ENCODE measurements at places on chromosomes 11 and 22.

- peak; percentile 18 for DNase-seq
Observed at GRCh38 chr11:35911013-35911412, 32.8 kb upstream of the LDLRAD3 start.

DNA sequence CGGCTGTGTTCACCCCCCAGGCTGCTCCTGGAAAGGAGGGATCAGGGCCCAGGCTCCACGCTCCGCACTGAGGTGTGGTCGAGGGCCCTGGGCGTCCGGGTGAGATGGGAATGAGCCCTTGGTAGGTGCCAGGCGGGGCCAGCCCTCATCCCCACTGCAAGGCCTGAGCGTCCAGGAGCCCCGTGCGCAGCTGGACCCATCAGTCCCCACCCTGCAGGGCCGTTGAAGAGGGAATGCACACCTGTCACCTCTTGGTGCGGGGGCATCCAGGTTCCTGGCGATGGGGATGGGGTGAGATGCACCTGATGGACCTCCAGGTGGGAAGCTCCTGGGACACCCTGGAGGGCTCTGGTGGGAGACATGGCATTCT, 72.2 kb downstream of the KCNQ1 start:
- DNase-seq = no peak

DNA sequence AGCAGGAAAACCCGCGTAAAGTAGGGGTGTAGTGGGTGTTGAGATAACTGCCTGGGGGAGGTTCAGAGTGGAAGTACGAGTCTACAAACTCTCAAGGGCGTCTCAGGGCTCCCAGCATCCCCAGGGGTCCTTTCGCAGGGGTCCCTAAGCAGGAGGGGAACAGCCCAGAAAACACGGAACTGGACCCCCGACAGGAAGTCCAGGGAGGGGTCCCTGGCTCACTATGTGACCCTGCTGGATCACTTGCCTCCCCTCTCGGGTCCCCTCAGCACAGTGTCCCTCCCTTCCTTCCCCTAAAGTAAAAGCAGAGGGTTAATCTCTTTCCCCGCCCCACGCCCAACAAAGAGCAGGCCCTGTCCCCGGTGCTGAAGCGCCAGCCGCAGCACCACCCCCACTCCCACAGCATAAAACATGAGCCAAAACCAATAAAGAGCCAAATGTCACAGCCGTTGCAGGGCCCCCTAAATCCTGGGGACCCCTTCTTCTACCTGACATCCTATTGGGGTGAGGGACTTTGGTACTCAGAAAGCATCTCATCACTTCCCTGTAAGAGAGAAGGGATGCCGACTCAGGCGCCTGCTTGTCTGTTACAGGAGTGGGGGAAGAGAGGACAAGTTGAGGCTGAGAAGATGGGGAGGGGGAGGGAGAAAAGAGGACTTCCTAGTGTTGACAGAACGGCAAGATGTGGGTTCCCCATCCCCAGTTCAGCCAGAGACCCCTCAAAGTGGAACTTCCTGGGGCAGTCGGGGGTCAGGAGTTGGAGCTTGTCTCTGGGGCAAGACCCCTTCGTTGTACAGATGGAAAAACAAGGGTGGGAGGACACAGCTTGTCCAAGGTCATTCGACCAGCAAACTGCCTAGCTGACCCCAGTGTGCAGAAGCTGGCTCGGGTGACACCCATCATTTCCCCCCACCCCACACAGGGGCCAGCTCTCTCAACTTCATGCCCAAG, 1.4 kb upstream of the NEFH start:
- DNase-seq = peak; percentile 14

DNA sequence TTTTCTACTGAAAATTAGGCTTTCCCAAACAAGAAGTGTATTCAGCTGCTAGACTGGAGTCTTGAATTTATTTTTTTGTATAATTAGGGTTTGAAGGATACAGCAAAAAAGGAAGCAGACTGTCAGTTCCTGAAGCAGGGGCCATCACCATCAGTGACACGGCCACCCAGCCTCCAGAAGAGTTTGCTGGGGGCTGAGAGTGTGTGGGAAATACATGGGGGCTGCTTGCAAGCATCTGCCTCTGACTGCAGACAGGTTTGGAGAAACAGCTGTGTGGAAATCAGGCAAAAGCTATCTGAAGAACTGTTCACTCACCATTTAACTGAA, 23.0 kb downstream of the FZD4 start:
- no peak for DNase-seq

GRCh38 chr11:1197886-1198560, 24.8 kb upstream of the MUC5B start:
- no peak for DNase-seq

DNA sequence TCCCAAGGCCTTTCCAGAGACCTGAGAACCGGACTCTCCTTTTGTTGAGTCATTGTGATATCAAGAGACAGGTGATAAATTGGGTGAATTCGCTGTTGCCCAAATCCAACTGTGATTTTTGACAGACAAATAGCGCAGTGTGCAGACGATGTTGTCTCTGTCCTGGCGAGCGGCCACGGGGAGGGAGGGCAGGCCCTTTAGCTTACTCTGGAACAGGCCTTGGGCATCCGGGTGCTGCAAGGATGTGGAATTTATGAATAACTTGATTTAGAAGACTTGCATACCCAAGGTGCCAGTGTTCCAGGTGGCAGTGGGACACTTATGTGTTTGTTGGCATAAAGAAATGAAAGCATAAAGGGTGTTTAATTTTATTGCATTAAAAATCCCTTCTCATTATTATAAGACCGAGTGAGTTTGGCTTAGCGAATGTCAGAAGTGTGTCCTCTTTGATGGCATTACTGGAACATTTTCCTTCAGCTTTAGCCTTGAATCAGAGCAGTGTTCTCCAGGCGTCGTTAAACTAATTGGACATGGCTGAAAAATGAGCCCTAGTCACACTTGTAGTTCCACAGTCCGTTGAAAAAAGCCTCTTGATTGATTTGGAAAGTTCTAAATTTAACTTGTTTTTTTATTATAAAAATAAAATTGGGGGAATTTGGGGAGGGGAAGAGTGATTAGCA, 9.4 kb downstream of the LDLRAD3 start:
- no peak for DNase-seq

DNA sequence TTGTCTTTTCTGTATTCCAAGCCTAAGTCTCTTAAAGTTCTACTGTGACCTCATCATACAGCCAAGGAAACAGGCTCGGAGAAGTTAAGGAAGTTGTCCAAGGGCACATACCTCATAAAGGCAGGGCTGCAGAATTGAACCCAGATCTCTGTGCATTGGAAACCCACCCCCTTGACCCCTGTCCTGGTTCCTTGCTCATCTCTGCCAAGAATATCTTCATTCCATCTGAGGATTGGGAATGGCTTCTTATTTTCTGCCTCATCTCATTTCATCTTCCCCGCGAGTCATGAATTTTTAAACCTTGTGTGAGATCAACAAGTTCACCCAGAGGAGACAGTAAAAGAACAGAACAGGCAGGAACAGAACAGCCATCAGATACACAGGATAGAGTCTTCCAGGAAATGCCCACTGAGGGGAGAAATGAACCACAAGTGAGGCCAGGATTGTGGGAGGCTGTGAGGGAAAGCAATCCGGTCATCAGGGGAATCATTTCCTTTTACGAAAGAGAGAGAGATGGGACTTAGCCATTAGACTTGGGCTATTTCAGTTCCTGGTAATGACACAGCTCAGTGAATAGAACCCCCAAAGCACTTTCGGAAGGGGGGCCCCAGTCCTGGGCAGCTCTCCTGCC, 34.4 kb upstream of the LRRC10B start:
- DNase-seq = no peak

DNA sequence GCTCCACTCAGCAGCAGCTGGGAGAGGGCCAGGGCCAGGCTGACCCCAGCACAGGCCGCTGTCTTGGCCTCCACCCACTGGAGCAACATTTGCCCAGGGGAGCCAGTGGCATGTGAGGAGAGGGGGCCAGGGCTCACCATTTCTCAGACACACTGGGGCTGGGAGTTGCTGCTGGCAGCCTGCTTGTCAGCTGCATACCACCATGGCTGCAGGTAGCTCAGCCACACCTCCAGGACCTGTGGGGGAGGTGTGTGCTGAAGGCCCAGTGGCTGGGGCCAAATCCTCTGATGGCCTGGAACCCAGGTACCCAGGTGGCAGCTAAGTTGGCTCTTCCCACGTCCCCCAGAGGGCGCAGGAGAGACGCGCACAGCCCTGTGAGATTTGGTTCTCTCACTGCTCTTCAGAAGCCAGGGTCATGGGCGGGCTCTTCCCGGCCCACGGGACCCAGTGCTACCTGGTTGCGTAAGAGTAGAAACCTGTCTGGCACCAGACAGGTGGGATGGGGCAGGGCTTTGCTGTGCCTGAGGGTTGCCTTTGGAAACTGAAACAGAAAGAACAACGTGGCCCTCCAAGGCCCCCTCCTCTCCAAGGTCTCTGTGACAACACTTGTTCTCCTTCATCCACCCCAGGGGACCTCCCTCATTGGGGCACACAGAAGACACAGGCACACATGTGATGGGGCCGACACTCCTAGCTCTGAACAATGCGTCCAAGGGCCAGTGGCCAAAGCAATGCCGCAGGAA, 98.8 kb downstream of the MED15 start:
- DNase-seq = peak; percentile 75

- no peak for DNase-seq
Observed at GRCh38 chr11:12585861-12586260, 88.4 kb upstream of the TEAD1 start.

DNA sequence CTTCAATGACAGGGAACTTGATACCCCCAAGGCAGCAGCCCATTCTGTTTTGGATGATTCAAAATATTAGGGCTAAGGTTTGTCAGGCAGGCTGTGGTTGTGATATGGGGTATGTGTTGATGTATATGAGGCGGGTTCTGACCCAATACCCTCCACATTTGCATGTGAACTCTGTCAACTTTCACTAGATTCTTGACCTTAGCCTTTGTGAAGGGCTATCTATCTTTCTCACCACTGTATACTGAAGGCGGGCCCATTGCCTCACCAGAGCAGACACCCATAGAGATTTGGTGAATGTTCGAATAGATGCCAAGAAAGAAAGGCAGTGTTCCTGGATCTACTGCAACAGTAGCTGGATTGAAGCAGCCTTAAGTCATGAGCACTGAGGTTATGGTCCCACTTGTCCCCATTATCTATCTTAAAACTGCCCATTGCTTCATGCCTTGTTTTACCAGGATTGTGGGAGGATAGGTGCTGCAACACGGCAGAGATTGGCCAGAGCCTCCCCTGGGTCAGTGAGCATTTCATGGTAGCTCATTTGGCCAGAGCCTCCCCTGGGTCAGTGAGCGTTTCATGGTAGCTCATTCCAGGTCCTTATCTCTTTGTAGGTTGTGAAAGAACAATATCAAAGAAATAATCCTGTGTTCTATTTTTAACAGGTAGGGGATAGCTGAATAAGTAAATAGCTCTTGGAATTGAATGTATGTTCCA, 399.6 kb downstream of the TMEM135 start:
- no peak for DNase-seq

- DNase-seq = peak; percentile 69
Observed at GRCh38 chr11:103051981-103052380, 40.0 kb downstream of the DCUN1D5 start.

DNA sequence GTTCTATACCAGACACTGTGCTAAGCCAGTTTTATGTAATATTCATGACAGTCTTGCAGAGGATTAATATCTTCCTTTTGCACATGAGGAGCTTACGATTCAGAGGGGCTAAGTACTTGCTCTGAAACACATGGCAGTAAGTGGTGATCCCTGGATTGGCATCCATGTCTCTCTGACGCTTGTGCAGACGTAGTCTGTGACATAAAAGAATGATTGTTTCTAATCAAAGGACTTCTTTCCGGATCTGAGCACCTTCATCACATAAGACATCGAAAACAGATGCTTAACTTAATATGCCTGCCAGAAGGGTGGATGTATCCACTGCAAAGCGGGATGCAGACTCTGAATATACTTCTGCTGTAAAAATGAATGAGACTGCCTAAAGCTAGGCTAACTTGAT, 74.8 kb downstream of the ARHGAP42 start:
- DNase-seq = no peak

GRCh38 chr22:45328822-45329529, 19.2 kb downstream of the FAM118A start:
- DNase-seq = no peak

DNA sequence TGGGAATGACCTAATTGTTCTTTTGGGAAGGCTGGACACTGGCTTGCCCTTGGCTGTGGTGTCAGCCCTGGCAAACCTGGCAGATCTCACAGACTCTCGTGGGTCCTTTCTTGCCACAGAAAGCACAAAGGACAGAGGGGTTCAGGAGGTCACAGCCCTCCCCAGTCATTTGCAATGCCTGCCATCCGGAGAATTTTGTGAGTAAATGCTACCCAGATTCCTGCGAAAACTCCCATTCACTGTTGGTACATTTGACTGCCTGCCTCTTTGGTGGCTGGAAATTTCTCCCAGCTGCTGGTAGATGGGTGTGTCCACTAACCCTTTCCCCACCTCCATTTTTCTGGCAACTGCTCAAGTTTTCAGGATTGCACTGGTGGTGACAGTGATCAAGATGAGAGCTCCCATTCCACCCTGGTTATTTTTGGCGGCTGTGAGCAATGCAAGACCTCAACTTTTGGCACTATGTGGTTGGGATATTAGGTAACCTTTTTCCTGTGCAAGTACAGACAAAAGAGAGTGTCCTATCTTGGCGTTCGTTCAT, 155.7 kb downstream of the NAV2 start:
- DNase-seq = peak; percentile 14

GRCh38 chr22:43917521-43917920, 6.1 kb upstream of the PNPLA3 start:
- peak; percentile 38 for DNase-seq

DNA sequence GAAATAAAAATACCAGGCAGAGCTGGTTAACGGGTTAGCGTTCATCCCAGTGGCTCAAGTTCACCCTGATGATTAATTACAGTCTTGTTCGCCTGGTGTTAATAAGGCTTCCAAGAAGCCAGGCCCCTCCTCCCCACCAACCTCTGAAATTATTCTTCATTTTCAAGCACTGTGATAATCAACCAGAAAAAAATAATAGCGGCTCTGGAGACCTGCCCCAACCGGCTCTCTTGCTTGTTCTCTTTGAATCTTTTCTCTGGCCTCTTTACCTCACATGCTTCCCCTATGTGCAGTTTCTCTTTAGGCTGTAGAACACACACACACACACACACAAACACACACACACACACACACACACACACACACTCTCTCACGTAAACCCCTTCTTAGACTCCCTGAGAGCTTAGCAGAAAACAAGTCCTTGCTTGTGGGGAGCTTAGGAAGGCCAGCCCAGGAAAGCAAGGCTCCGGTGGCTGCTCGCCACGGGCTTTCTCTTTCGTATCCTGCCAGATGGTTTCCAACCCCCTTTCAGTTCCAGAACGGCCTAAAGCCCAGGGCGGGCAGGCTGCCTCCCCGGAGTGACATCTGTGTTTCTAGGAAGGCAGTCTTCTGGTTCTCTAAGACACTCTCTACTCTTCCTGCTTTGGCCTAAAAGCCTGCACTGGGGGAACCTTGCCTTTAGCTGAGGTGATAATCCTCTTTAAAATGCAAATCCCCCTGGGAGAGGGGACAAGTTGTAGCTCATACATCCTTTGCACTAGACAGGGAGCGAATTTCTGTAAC, 106.4 kb upstream of the SESN3 start:
- DNase-seq = no peak

DNA sequence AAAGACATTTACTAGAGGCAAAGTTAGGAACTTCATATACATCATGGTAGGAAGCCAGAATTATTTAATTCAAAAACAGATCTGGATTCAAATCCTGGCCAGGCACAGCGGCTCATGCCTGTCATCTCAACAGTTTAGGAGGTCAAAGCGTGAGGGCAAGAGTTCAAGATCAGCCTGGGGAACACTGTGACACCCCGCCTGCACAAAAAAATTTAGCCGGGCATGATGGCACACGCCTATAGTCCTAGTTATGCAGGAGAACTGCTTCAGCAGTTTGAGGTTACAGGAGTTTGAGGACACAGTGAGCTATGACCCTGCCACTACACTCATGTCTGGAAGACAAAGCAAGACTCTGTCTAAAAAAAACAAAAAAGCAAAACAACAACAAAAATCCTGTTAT, 8.9 kb downstream of the MRTFA start:
- DNase-seq = no peak
